H9 (cell line): ENCODE measurements at places on chromosomes 1 and 21. TPM values are rescaled to one million over a fixed set of nuclear protein-coding genes. Genes with fewer than 3 reads are reported as not detected.

GRCh38 chr1:81437213-81437612, 363.5 kb upstream of the ADGRL2 start:
- no peak for DNase-seq

The LCE2C gene
- not detected in 2 replicates for total RNA-seq

The PRAMEF8 gene
- total RNA-seq: not detected in 2 replicates

The LEFTY1 gene
- 102 and 107 TPM in 2 replicates for total RNA-seq

DNA sequence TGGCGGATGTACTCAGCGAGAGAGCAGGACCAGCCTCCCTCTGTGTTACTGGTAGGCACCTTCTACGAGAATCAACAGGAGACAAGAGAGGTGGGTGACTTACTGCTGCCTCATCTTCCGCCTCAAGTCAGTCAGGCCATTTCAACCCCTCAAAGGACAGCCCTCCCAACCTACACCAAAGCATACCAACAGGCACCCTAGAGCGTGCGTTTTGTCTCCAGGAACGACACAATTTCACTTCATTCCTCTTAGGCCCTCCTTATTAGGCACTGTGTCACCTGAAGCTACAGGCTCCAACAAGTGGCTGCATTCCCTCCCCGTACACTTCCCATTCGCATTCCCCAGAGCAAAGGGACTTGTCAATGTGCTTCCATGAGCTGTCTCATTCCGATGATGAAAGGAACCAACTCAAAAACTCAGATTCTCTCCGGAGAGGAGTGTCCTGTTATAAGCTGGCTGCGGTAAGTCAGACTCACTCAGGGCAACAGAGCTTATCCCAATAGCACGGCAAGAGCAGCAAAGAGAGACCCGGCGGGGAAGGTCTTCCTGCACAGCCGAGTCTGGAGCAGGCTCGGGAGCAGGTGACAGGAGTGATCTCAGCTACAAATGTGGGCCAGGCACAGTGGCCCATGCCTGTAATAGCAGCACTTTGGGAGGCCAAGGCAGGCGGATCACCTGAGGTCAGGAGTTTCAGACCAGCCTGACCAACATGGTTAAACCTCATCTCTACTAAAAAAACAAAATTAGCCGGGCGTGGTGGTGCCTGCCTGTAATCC, 120.6 kb upstream of the IFFO2 start:
- DNase-seq: no peak

GRCh38 chr1:157252473-157252872, 114.3 kb upstream of the ETV3 start:
- no peak for DNase-seq

The DOP1B gene
- 8.7 and 10.0 TPM in 2 replicates for total RNA-seq

The ANGPTL3 gene
- not detected in 2 replicates for total RNA-seq

The ATP1A4 gene
- total RNA-seq: 0.20 and 0.44 TPM in 2 replicates

The PADI3 gene
- total RNA-seq: 2.4 and 2.5 TPM in 2 replicates

GRCh38 chr1:198656500-198656932, 17.7 kb downstream of the PTPRC start:
- DNase-seq: no peak

The LMX1A gene
- total RNA-seq: not detected in 2 replicates

The APOBEC4 gene
- not detected in 2 replicates for total RNA-seq
